ENCODE measurements at places on chromosomes 13 and 19.

DNA sequence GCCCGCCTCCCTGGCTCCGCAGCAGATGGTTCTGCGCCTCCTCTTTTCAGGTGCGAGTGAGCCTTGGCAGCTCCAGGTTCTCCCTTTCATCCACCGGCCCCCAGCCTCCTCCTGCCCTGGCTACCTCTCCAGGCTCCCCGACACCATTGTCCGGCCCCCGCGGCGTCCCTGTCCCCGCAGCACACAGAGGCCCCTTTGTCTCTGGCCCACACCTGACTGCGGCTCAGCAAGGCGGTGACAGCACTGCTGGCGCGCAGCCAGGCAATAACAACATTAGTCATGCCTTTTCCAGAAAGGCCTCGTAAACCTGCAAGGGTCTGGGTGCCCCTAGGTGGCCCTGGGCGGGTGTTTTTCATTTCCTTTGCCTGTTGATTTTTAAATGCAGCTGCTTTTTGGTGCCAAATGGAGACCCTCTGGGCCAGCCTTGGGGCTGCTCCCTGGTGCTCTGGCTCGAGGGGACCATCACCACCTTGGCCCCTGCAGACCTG lies 73.2 kb upstream of the MEDAG start:
- DNase-seq, result peak; percentile 32

DNA sequence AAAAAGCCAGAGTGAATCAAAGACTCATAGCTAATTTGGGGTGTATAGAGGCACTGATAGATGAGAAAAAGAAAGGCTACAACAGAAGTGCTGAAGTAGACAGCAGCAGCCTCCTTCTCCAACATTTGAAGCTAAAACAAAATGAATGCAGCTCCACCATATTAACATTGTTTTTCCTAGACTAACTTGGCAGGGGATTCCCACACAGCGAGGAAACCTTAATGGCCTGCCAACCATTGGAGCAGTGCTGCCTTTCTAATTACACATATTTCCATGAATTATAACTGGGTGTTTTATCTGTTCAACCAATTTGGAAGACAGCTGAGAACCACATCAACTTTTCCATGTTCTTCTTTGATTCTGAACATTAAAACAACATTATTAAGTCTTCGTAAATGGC lies 478.6 kb downstream of the LIG4 start:
- DNase-seq, result no peak

- no peak for DNase-seq
These were observed 153.8 kb upstream of the UQCRFS1 start for GRCh38 chr19:29366757-29367156.

- no peak for DNase-seq
These were observed 11.1 kb upstream of the ZNF235 start for GRCh38 chr19:44315883-44316282.

- no peak for DNase-seq
These were observed 199.7 kb downstream of the IRS2 start for GRCh38 chr13:109586509-109587346.

DNA sequence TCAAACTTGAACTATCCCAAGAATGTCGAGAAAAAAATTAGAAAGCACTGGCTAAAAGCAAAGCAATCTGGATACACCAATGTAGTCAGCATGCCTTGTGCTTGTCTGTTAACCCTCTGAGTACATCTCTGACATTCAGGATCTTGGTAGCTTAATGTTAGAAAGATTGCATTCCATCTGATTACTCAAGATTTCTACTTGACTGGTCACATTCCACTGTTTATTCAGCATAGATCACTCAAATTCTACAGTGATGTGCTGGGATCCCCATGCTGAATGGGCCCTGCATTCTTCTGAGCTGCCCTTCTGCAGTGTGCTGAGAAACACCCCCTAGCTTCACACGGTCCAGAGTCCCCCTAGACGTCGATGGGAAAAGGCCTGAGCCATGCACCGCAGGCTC lies 295.4 kb upstream of the MAB21L1 start:
- DNase-seq, result no peak

- no peak for DNase-seq
These were observed 9.8 kb downstream of the KCTD15 start for GRCh38 chr19:33806434-33806881.

GRCh38 chr13:33263976-33264619 lies 21.5 kb downstream of the STARD13 start:
- no peak for DNase-seq

- DNase-seq, result no peak
These were observed 42.7 kb upstream of the GAS6 start for GRCh38 chr13:113906571-113906970.

Data from stimulated activated CD4-positive, alpha-beta T cell treated with anti-CD3 and anti-CD28 coated beads, Interleukin-12 subunit alpha, Interleukin-12 subunit beta, amount 100 ng/mL, for 24 hours (primary cell).